ENCODE measurements at places on chromosomes 7 and 10.

GRCh38 chr7:70316745-70317144 lies 718.5 kb downstream of the AUTS2 start:
- DNase-seq, result no peak

- DNase-seq, result no peak
These were observed 256.3 kb upstream of the MAGI2 start for GRCh38 chr7:79709574-79710409.

DNA sequence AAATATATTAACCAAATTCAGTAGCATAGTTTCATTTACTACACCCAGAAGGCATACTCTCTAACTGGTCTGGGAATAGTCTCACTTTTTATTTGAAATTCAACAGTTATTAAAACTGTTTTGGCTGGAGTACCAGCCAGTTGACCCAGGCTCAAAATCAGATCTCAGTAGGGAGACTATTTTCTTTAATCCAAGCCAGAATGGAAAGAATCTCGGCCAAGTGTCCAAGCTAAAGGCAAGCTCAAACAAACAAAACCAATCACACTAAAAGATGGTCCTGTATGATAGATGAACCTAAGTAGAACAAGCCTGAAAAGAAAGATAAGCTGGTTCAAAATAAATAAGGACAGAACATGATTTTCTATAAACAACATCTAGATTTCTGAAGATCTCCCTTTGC lies 259.6 kb upstream of the POM121L12 start:
- no peak for DNase-seq

DNA sequence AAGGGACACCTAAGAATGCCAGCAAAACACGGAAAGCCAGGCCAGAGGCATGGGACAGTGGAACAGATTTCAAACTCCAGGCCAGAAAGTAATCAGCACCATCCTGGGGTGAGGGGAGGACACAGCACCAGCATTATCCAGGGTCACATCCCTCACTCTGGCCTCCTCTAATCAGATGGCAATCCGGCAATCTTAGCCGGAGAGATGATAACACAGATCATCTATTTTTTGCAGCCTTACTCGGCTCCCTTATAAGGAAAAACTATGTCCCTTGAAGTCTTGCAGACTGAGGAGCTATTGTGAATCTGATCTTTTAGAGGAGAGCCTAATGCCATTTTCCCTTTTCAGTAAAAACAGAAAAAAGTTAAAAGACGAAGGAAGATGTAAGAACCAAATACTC lies 16.5 kb downstream of the TRIL start:
- DNase-seq, result no peak

GRCh38 chr10:34637418-34637911 lies 177.6 kb downstream of the PARD3 start:
- peak; percentile 86 for DNase-seq

DNA sequence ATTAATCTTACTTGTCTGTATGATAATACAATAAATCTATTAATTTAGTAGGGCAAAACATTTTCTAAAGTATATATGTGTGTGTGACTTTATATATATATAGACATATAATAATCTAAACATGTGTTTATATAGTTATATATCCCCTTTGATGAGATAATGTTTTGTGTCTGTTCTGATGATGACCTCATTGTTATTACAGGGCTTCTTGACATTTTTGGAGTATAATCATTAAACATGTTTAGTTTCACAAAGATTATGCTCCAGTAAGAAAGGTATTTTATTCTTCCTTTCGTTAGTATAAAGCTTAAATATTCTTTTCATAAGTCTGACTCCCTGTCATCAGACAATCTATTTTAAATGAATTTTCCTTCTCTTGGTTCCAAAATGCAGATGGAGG lies 62.3 kb upstream of the CABCOCO1 start:
- DNase-seq, result no peak

GRCh38 chr7:131305152-131305551 lies 22.5 kb upstream of the MKLN1 start:
- no peak for DNase-seq

DNA sequence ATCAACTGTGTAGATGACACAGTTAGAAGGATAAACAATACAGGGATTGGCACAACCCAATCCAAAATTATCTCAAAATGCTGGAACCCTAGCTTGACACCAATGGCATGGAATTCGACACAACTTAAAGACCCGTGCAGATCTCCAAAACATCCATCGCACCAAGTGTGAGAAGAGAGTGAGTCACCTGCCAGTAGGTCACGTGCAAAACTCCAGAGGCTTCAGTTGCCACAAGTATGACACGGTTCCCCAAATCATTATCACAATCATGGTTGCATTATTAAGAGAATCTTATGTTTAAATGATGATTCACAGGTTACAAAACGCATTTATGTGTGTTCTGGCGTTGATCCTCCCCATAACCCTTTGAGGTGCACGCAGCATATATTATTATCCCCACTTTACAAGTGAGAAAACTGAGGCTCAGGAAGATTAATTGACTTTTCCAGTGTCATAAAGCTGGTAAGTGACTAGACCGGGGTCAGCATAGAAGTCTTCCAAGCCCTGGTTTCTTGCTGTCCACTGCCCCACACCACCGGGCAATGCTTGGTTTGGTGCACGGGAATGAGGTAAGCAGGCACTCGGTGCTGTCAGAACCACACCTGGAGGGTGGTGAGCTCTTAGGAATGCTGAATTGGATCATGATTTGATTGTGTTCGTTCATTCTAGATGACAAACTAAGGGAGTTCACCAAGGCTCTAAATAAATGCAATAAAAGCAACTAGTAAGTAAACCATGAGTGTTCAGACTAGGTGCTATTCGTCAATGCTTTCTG lies 23.6 kb upstream of the STK17A start:
- no peak for DNase-seq

GRCh38 chr7:150377635-150378034 lies 1.5 kb upstream of the ZNF775 start:
- DNase-seq, result no peak

DNA sequence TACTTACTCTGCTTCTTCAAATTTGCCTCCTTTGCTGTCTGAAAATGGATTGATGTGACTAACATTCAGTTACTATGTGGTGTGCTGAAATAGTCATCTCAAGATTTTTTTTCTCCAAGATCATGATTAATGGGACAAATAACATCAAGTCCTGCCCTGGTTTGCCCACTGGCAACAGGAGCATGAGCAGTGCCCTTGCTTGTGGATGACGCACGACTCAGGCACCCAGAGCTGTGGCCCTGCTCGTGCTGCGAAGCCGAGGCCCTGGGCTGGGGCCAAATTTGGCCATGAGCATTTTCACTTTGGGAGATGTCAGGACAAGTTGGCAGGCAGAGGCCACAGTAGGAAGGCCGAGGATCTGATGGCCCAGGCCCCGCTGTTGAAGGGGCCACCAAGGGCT lies 239.8 kb upstream of the IGFBP3 start:
- DNase-seq, result no peak

DNA sequence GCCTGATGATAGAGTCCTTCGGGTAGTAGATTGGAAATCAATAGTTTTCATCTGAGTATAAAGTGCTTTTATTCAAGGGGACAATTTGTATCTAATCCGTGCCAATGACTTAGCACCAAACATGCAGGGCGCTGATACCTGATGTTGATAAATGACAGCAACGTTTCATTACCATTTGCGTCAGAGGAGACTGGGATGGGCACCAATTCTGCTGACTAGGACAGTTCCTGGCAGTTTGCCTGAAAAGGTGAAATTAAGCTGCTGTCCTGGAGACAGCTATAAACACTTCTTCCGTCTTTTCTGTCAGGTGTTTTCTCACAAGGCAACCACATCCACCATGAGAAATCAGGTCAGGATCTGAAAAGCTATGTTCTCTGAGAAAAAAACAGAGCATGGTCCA lies 1136.4 kb downstream of the TYW1 start:
- DNase-seq, result no peak

DNA sequence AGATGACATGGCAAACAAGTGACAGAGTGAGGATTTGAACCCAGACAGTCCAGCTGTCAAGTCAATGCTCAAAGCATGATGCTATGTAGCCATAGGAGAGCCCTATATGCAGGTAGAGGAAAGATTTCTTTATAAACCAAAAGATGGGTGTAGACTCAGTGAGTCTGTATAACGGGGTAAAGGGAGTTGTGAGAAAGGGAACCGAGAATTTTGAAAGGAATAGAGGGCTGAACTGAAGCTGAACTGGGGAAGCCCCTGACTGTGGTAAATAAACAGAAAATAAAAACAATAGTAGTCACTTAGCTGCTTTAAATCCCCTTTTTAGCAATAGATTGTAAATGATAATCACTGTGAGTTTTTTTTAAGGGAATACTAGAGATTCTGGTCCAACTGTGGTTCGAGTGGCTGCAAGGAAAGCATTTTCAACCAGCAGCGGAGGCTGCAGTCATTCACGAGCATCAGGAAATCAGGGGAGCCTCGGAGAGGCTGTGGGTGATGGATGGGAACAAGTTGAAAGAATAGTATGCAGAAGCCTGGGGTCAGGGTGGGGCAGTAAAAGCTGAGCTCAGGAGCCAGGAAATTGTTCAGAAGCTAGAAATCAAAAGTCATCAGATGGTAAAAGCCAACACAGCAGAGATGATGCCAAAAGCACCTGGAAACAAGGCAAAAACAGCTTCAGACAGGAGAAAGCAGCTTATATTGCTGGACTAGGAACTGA lies 393.5 kb downstream of the GFRA1 start:
- no peak for DNase-seq

- DNase-seq, result no peak
These were observed 17.6 kb upstream of the TMEM26 start for GRCh38 chr10:61470740-61471139.

GRCh38 chr7:49243521-49243920 lies 319.2 kb downstream of the CDC14C start:
- DNase-seq, result no peak

- peak; percentile 71 for DNase-seq
These were observed 109.4 kb downstream of the ABLIM1 start for GRCh38 chr10:114548662-114549061.

- no peak for DNase-seq
These were observed 55.1 kb upstream of the PPIF start for GRCh38 chr10:79292026-79292766.

- no peak for DNase-seq
These were observed 37.9 kb upstream of the FHIP2A start for GRCh38 chr10:114783686-114784085.

DNA sequence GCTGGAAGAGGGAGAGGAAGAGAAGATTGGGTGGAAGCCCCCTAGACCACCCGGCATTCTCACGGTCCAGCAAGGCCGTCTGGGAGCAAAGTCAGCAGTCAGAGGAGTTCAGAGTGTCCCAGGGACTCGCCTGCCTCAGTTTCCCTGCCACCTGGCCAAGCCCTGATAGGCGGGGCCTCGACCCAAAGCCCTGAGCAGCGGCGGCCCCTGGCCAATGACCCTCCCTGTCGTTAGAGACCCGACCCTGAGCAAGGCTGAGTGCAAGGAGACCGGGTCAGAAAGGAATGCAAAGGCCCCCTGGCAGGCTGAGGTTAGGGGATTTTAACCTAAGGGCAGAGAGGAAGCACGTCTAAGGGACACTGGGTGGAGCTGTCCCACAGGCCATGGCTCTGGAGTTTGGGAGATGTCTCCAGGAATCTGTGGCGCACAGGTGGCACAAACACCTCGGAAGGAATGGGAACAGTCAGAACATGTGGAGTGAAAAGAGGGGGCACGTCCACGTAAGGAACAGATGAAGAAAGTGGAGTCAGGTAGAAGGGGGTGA lies 196.8 kb upstream of the PDE1C start:
- DNase-seq, result no peak

GRCh38 chr10:13528875-13529713 lies at the start of gene BEND7:
TSS of gene BEND7 (minus strand) at chr10:13529014. CDS start at chr10:13528533, 481 bp downstream.
- DNase-seq, result no peak

- DNase-seq, result no peak
These were observed 18.4 kb downstream of the TRIM24 start for GRCh38 chr7:138478499-138478908.

- DNase-seq, result no peak
These were observed 1.6 kb downstream of the PHTF2 start for GRCh38 chr7:77800158-77800557.

DNA sequence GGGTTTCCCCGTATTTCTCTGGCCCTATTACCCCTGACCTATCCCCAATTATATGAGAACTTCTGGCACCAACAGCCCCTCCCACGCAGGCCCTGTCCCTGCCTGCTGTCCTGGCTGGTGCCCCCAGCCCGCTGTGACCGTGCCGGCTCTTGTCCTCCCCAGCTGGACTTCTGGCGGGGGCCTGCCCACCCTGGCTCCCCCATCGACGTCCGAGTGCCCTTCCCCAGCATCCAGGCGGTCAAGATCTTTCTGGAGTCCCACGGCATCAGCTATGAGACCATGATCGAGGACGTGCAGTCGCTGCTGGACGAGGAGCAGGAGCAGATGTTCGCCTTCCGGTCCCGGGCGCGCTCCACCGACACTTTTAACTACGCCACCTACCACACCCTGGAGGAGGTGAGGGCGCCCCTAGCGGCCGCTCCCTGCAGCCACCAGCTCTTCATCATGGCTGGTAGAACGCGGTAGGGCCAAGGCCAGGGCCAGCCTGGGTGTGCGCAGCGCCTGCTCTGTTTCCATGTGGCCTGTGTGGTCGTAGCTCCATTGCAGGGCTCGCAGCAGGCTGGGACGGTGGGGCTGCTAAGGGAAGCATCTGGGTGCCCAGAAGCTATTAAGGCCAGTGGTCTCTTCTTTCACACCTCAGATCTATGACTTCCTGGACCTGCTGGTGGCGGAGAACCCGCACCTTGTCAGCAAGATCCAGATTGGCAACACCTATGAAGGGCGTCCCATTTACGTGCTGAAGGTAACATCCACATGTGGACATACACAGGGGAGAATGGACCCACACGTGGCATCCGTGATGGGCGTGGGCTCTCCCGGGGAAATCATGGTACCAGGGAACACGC lies 1.4 kb downstream of the CPA1 start:
- DNase-seq, result no peak

DNA sequence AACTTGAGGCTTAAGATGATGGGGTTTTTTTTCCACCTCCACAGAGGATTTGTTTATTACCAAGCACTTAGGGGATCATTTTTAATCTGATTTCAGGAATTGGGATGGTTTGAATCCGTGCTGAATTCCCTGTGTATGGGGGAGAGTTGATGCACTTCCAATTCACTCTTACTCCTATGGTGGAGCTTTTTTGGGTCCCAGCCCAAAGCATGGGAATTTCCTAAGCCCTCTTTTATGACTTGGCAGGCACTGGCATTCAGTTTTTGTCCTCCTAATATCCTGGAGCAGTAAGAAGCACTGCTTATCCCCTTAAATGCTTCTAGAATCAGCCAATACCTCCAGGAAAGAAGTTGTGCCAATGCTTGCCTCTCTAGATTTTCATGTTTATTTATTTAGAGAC lies 78.7 kb downstream of the HYCC1 start:
- no peak for DNase-seq

GRCh38 chr7:21543528-21544302 lies 876 bp downstream of the DNAH11 start:
- DNase-seq, result no peak

GRCh38 chr10:130434446-130435385 lies 298.5 kb downstream of the GLRX3 start:
- DNase-seq, result no peak

Data from tibial nerve (tissue), 4 donors.